ENCODE measurements at places on chromosomes 7 and 10. TPM values are rescaled to one million over a fixed set of nuclear protein-coding genes. Genes with fewer than 3 reads are reported as not detected.

The SEMA3D gene
- 14.4 TPM for polyA plus RNA-seq

The COL26A1 gene
- 1.0 TPM for polyA plus RNA-seq

The CYP2C19 gene
- polyA plus RNA-seq = 26.9 TPM

The DRGX gene
- polyA plus RNA-seq = 0.78 TPM

The HOXA1 gene
- 1.5 TPM for polyA plus RNA-seq

The ALOX5 gene
- polyA plus RNA-seq = 17.6 TPM

The PLXNA4 gene
- polyA plus RNA-seq = 3.2 TPM

The MUC3A gene
- polyA plus RNA-seq = 127 TPM

The OPN1SW gene
- 0.18 TPM for polyA plus RNA-seq

The FOXL3 gene
- 0.09 TPM for polyA plus RNA-seq

The HOXA3 gene
- polyA plus RNA-seq = 19.1 TPM

- no peak for DNase-seq
- peaks cover 3% of the 10 kb centered on the region for H3K4me1 ChIP-seq
- no peak overlapping the region for H3K27ac ChIP-seq
- H3K27me3 ChIP-seq = peaks cover 2% of the 10 kb centered on the region
- no peak overlapping the region for H3K4me3 ChIP-seq
These were observed 52.1 kb downstream of the ADRB1 start for GRCh38 chr10:114095559-114096337.

GRCh38 chr10:10490581-10490980, 527.1 kb upstream of the CELF2 start:
- H3K4me3 ChIP-seq = no peak overlapping the region
- no peak for DNase-seq
- H3K36me3 ChIP-seq = no peaks in the 10 kb centered on the region
- H3K27ac ChIP-seq = no peak overlapping the region

GRCh38 chr7:70527520-70528115, 604.3 kb upstream of the GALNT17 start:
- H3K27ac ChIP-seq = no peak overlapping the region
- no peak overlapping the region for H3K4me3 ChIP-seq
- no peaks in the 10 kb centered on the region for H3K36me3 ChIP-seq
- no peaks in the 10 kb centered on the region for H3K27me3 ChIP-seq
- no peaks in the 10 kb centered on the region for H3K4me1 ChIP-seq
- no peak for DNase-seq

- H3K27me3 ChIP-seq = no peaks in the 10 kb centered on the region
- peaks cover 5% of the 10 kb centered on the region for H3K36me3 ChIP-seq
- H3K4me1 ChIP-seq = no peaks in the 10 kb centered on the region
These were observed 509 bp upstream of the ING3 start for GRCh38 chr7:120949998-120950538.

DNA sequence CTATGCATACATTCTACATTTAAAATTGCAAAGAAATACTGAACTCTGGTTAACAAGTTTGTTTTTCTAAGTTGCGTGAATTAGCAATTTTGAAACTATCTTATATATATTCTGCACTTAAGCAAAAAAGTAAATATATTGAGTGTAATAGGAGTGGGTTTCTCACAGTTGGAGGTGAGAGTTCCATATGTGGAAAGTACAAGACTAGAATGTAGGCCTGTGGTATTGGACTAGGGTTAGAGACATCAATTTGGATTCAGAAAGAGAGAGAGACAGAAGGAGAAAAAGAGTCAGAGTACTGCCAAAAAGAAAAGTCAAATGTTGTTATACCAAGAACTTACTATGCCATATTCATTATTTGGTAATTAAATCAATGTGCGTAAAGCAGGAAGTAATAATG, 47.3 kb upstream of the ITGB8 start:
- peaks cover 6% of the 10 kb centered on the region for H3K4me1 ChIP-seq
- no peak for DNase-seq
- no peaks in the 10 kb centered on the region for H3K36me3 ChIP-seq
- no peak overlapping the region for H3K4me3 ChIP-seq

DNA sequence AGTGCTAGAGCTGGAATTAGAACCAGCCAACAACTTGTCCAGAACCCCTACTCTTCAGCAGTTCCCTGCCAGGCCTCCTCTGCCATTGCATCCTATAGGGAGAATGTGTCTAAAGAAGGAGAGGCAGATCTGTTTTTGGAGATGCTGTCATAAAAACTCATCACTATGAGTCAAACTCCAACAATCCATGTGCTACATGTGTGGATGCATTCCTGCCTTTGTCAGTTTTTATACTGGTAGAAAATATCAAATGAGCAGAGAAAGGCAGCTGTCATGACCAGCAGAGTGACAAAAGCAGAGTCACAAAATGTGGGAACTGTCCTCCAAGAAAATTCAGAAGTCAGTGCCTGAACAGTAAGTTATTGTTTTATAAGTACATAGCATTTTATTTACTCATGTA, 93.0 kb downstream of the ABLIM1 start:
- H3K27me3 ChIP-seq = no peaks in the 10 kb centered on the region
- H3K36me3 ChIP-seq = peaks cover 2% of the 10 kb centered on the region
- DNase-seq = no peak

DNA sequence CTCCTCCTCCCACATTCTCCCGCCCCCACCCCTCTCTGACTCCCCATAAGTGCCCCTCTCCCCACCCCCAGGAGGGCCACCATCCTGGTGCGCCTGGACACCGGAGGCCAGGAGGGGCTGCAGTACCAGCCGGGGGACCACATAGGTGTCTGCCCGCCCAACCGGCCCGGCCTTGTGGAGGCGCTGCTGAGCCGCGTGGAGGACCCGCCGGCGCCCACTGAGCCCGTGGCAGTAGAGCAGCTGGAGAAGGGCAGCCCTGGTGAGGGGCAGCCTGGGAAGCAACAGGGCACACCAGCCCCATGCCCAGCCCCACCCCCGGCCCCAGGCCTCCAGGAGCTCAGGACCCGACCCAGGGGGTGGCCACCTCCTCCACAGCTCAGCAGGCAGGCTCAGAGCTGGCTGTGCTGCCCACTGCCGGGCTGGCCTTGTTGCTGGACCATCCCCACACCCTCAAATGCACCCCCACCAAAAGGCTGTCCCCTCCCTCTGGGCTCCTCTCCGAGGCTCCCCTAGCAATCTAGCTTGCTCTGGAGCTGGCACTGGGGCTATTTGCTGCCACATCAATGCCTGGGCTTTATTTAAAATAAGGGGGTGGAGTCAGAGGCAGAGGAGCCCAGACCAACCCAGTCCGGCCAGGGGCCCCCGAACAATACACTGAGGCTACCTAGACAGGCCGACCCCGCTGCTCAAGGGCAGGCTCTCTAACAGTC, 14.8 kb downstream of the ATG9B start:
- H3K36me3 ChIP-seq = no peaks in the 10 kb centered on the region
- H3K4me1 ChIP-seq = peaks cover 49% of the 10 kb centered on the region
- no peak for DNase-seq
- H3K27me3 ChIP-seq = no peaks in the 10 kb centered on the region

- peak; percentile 50 for DNase-seq
- no peak overlapping the region for H3K27ac ChIP-seq
- H3K4me1 ChIP-seq = peaks cover 3% of the 10 kb centered on the region
- H3K36me3 ChIP-seq = no peaks in the 10 kb centered on the region
- H3K4me3 ChIP-seq = no peak overlapping the region
- peaks cover 2% of the 10 kb centered on the region for H3K27me3 ChIP-seq
These were observed 4.1 kb upstream of the C10orf120 start for GRCh38 chr10:122703483-122704448.

DNA sequence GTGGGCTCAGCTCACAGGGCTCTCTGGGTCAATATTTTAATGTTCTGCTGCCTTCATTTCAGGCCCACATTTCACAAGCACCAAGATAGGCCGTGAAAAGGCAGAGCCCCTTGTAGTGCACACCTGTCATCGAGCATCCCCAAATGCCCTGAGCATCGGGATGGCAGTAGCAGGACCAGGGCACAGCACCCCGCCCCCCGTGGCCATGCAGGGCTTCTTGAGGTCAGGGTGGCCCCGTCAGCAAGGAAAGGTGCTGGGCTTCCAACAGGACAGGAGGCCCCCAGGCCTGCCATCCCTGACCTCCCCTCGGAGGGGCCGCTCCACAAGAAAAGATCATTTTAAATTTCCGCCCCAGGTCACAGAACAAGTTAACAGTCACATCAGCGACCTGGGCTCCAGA, 2.9 kb upstream of the CNPY1 start:
- H3K27me3 ChIP-seq = peaks cover 3% of the 10 kb centered on the region
- H3K4me3 ChIP-seq = no peak overlapping the region
- H3K4me1 ChIP-seq = no peaks in the 10 kb centered on the region
- no peak for DNase-seq
- H3K27ac ChIP-seq = no peak overlapping the region

GRCh38 chr10:8830876-8831275, 776.4 kb downstream of the GATA3 start:
- H3K4me3 ChIP-seq = no peak overlapping the region
- H3K36me3 ChIP-seq = no peaks in the 10 kb centered on the region
- H3K27ac ChIP-seq = no peak overlapping the region

DNA sequence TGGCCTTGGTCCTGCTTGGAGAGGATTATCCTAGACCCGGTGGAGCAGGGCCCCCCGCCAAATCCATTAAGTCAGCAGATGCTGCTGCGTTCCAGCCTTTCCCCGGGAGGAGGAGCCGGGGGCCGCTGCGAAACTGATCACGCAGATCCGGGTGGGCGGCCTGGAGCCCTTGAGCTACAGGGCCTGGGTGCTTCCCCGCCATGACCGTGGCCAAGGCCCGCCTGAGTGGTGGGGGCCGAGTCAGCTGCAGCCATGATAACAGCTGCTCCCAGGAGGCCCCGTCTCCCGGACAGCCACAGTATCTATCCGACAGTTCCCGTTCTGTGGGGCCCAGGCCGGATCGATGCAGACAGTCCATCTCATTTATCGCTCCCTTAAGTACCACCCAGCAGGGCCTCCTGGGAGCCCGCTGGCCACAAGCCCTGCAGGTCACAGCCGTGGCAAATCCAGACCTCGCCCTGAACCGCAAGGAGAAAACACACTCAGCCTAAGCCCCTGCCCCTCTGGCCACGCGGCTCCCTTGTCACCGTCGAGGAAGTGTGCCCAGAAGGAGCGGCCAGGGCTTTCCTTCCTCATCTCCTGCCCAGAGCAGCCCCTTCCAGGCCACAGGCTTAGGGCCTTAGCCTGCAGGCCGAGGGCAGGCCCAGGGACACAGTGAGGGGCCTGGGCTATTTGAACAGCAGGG, 34.4 kb upstream of the SLC29A4 start:
- no peaks in the 10 kb centered on the region for H3K27me3 ChIP-seq
- no peaks in the 10 kb centered on the region for H3K4me1 ChIP-seq
- no peak overlapping the region for H3K4me3 ChIP-seq
- no peaks in the 10 kb centered on the region for H3K36me3 ChIP-seq
- DNase-seq = peak; percentile 65

GRCh38 chr7:100974021-100974420, 4.7 kb downstream of the MUC12 start:
- H3K27ac ChIP-seq = no peak overlapping the region
- no peaks in the 10 kb centered on the region for H3K36me3 ChIP-seq
- H3K4me3 ChIP-seq = no peak overlapping the region
- peaks cover 19% of the 10 kb centered on the region for H3K4me1 ChIP-seq

DNA sequence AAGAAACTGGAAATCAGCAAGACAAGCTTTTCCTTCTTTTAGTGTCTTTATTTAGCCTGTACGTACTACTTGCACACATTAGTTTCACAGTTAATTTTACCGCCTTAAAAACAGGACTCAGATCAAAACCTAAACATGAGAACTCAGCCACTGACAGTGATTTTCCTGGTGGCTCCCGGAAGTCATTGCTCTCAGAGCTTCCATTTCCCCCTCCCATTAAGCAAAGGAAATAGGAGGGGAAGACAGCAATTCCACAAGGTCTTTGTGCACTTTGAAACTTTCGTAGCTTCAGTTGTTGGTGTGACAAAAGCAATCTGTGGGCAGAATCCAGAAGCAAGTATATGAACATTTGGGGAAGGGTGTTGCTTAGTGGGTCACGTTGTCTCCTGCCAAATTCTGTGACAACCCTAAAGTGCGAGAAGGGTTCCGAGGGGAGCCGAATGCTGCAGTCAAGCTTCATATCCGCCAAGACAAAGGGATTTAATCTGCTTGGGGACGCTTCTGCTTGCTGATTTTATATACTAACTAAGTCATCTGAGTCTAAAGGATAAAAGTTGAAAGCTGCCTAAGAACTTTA, 30.4 kb downstream of the FAM53B start:
- DNase-seq = no peak
- peaks cover 56% of the 10 kb centered on the region for H3K4me1 ChIP-seq
- H3K27me3 ChIP-seq = no peaks in the 10 kb centered on the region
- H3K4me3 ChIP-seq = no peak overlapping the region
- H3K36me3 ChIP-seq = peaks cover 6% of the 10 kb centered on the region
- H3K27ac ChIP-seq = peak overlapping the region; percentile 26

GRCh38 chr10:28684157-28684985, 7.0 kb downstream of the BAMBI start:
- peaks cover 11% of the 10 kb centered on the region for H3K4me1 ChIP-seq
- H3K4me3 ChIP-seq = no peak overlapping the region
- H3K27me3 ChIP-seq = no peaks in the 10 kb centered on the region
- H3K27ac ChIP-seq = no peak overlapping the region
- no peak for DNase-seq

Measured in large intestine (tissue), 12 donors.